ENCODE measurements at places on chromosomes 12 and 14. TPM values are rescaled to one million over a fixed set of nuclear protein-coding genes. Genes with fewer than 3 reads are reported as not detected.

KRT74 gene
- not detected for total RNA-seq

PRPH gene
- total RNA-seq: not detected

TPH2 gene
- total RNA-seq: not detected

EVL gene
- 3.0 TPM for total RNA-seq

All from Karpas-422 (cell line).